ENCODE measurements at places on chromosomes 7 and 10.

- DNase-seq: no peak
Measured at GRCh38 chr7:30090111-30090510, 44.7 kb upstream of the MTURN start.

- no peak for DNase-seq
Measured at GRCh38 chr10:36221101-36221500, 579.0 kb upstream of the FZD8 start.

DNA sequence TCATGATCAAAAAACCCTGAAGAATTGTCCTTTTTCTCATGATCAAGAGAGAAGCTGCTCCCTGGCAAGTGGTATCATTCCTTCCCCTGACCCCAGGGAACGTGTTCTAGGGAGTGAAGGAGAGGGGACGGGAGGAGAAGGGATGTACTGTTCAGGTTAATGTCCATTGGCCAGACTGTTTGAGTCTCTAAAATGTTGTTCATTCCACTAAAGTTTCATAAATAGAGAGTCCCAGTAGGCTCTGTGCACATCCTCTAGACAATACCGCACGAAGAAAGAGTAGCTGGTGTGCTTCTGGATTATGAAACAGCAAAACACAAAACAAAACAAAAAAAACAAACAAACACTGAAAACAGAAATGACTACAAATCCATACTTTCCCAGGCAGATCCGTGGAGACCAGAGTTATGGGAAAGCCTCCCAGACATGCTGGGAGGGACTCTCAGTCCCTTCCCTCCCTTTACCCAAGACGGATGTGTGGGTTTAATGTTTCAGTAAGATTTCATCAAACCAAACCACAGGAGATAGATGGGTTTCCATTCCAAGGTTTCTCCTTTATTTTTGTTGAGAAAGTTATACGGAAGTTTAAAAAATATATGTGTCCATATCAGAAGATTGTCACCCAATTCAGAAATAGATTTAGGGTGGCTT, 66.5 kb upstream of the TNS3 start:
- no peak for DNase-seq

GRCh38 chr7:131652194-131652593, 95.8 kb upstream of the PODXL start:
- no peak for DNase-seq

DNA sequence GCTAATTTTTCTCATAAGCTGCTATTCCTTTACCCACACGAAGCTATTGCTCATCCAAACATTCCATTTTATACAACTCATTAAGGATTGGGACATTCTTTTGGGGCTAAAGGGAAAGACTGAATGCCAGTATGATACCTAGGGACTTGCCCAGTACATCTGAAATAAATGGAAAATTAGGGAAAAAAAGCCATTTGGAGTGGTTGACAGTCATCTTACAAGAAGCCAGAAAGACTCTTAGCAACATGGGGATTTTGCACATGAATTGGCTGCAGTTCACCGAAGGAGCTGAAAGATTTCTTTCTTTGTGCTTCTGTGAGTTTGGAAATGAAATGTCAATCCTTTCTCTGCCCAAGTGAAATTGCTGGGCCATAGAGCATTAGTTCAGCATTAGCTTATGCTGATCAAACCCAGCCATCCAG, 43.3 kb upstream of the MTURN start:
- no peak for DNase-seq

Measured in thoracic aorta (tissue), 2 donors.